Forelimb muscle (tissue), 1 donor: ENCODE measurements at places on chromosomes 3 and 15.

DNA sequence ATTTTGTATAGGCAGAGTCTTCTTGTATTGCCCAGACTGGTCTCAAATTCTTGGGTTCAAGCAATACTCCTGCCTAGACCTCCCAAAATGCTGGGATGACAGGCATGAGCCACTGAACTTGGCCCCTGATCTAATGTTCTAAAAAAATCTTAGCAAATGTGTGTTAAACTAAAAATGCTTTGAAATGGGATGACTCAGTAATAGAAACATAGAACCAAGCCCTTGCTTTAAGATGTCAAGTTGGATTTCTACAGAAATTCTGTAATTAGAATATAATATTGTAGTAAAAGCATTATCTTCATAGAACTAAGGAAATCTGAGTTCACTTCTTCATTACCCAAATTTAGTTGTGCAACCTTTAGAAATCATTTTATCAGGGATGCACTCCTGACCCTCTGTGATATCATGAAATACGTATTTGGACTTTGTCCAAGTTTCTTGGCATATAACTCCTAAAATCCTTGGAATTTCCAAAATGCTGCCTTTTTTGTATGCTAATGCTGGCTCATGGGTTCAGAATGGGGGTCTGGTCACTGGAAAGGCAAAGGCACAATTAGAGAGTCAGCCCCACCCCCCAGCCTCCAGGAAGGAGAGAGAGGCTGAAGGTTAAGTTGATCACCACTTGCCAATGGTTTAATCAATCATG lies 217.3 kb downstream of the TP63 start:
- DNase-seq, result no peak

DNA sequence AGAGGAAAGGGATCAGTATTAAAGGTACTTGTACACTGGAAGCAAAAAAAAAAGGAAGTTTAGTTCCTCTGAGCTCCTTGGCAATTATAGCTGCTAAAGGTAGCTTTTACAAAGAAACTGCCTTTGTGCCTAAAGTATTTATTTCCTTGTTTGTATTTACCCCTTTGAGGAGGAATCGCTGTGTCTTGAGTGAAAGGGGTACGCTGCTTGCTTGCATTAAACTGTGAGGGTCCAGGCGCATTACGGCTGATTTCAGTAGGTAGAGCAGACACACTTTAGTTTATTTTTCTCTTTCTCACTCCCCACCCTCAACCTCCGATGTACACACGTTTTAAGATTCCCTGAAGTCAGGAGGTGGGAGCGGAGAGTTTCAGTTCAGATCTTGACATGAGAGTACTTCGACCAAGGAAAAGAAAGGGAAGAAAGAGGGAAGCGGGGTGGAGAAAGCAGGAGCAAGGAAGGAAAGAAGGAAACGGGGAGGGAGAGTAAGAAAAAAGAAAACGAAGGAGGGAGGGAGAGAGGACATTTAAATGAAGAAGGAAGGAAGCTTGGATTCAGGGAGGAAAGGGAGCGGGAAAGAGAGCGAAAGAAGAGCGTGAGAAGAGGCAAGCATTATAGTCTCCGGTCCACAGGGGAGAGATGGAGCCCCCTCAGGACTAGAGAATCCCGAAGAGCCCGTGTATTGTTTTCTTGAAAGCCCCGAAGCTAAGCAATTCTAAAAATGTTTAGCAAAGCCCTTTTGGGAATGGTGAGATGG lies 1.2 kb upstream of the MME start:
- no peak for DNase-seq

DNA sequence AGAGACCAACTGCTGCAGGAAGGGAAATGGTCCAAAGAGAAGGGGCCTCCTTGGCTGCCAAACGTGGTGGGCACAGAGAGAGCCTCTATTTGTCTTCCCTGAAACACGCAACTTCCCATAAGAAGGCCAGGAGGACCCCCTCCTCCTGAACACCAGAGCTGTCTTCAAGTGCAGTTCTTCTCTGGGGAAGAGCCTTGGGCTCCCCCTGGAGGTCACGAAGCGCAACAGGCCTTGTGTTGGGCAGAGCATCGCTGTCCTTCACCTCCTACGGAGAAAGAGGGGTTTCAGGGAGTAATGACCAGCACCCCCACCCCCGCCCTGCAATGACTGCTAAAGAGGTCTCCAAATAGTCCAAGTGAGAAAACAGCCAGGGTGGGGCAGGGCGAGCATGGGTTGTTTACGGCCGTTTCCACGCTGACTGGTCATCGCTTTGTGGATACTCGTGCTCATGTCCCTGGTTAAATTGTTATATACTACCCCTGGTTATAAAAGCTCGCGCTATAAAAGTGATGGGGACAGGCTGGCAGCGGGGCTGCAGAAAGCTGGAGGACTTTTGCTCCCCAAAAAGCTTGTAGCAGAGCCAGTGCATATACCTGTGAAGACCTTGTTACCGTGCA lies 397.5 kb upstream of the ATP10A start:
- DNase-seq, result peak; percentile 6

DNA sequence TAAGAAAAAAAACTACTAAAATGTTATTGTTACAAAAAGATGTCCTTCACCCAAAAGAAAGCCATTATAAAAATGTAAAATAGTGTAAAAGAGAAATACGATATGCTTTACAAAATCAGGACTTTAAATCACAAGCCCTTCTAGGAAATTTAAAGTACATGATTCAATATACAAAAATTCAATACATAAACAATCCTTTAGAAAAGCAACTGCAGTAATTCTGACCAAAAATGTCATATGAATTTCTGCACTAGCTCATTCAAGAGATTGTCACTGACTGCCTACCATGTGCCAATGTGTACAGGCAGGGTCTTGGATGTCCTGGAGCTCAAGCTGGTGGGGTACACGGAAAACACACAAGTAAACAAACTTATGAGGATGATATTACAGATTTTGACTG lies 2.5 kb downstream of the MORC1 start:
- DNase-seq, result no peak

DNA sequence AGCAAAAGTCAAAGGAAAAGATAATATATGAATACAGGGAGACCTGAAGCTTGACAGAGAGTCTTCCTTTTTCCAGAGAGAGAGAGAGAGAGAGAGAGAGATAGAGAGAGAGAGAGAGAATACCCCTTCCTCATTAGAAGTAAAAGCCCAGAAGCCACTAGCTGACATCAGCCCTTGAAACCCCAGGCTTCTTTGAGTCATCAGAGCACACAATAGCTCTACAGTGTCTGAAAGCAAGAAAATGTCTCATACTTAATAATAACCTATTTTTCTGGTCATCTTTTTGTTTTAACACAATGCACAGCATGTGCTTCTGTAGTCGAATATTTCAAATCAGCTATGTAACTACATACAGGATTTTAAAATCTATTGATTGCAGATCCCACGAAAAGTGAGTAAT lies 109.2 kb upstream of the NANOGP8 start:
- no peak for DNase-seq

- DNase-seq, result no peak
Observed at GRCh38 chr15:68419301-68420175, 12.4 kb downstream of the ITGA11 start.
